Naive thymus-derived CD4-positive, alpha-beta T cell (primary cell): ENCODE measurements at places on chromosomes 12 and 14. TPM values are rescaled to one million over a fixed set of nuclear protein-coding genes. Genes with fewer than 3 reads are reported as not detected.

GRCh38 chr12:33439587-33440011 lies at the start of gene SYT10:
SYT10 (minus strand) TSS chr12:33439819; CDS start chr12:33439522, 297 bp downstream.
- DNase-seq = no peak

Gene GPR68
- 2.3 TPM for total RNA-seq

- no peak for DNase-seq
These were observed 199.1 kb downstream of the SLC5A8 start for GRCh38 chr12:101010896-101011295.

DNA sequence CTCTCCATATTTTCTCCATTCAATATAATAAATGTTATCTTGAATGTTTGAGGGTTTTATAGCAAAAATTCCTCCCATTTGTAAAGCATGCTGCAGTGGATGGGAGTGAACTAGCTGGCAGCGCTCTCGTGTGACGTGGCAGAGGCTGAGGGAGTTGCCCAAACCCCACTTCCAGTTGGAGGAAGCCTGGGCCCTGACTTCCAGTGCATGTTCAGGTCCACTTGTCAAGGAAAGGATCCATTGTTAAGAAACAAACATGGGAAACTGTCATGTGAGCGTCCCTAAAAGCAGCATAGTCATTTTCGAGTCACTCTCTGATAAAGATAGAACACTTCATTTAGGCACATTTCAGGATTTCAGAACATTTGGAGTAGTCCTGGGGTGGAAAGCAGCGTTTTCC lies 116.6 kb downstream of the SLC25A47 start:
- no peak for DNase-seq

- DNase-seq = no peak
These were observed 22.7 kb downstream of the AEBP2 start for GRCh38 chr12:19461999-19462398.

GRCh38 chr14:22872033-22872832 lies 693 bp downstream of the LRP10 start:
- peak; percentile 68 for DNase-seq

DNA sequence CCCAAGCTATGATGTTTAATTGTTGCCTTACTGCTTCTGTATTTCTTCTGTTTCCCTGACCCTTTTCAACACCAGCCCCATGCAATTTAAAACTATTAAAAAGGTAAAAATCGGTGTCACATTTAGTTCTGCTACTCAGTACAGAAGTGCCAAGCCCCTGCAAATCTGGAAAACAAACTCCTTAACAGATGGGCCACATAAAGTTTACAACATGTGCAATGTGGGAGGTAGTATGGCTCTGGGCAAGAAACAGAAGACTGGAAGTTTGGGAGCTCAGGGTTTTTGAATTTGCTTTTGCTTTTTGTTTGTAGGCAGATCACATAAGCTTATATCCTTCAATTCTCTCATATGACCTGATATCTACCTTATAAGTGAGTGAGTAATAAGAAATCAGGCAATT lies 404.0 kb upstream of the ATP2B1 start:
- no peak for DNase-seq

DNA sequence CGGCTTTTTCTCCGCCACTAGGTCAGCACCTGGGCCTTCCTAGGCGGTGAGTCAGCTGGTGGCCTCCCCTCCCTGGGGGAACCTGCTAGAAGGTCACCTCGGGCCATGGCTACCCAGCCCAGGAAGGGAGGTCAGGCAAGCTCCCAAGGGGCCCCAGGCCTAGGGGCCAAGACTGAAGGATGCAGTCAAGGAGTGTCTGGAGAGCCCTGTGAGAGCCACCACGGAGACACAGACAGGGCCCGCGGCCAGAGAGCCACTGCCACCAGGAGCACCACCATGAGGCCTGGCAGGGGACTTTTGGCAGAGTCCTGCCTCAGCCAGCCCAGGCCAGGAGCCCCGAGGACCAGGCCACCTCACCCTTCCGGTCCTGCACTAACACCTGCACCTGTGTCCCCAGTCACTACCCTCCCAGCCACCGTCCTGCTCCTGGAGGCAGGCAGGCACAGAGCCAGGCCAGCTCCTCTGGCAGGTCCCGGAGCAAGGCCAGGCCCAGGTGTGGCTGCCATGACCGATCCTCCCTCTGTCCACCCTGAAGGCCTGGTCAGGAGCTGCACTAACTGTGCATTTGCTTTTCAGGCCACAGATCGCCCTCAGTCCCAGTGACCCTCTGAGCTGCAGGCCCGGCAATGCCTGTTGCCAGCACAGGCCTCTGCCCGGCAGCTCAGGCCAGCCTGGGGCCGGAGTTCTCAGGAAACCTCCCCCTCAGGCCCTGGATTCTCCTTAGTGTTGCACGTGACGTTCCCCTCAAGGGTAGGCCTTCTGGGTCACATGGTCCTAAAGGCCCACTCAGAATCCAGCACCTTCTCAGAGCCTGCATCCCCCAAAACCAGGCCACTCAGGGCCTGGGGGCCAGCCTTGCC lies 6.9 kb downstream of the PHETA1 start:
- no peak for DNase-seq

DNA sequence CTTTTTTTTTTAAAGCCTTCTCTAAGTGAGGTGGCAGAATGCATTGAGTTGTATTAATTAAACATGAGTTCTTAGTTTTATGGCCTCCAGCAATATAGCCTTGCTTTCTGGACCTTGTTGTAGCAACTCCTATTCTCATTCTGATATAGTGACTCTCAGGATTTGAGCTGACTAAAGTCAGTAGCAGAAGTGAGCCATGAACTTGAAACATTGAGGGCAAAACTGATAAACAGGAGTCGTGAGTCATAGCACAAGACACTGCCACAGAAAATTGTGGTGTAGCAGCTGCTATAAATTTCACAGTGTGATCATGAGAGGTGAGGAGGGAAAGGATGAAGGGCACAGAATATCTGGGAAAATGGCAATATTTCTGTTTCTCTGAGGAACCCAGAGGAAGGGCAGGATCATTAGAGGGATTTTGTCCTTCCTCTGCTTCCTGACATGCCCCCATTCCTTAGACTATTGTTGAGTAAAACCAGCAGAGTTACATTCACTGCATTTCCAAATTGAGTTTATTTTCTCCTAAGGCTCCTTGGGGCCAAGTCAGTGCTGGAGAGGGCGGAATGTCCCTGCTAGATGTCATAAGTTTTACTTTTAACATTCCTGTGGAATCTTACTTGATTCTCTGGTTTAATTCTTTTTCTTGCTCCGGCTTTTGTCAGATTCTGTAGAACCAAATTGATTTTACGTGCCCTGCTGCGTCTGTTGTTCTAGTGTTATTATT lies 7.5 kb downstream of the KLRG1 start:
- no peak for DNase-seq

Gene KERA
- not detected for total RNA-seq

Gene KLRK1
- 4.1 TPM for total RNA-seq

- no peak for DNase-seq
These were observed 130.8 kb upstream of the PLEKHG7 start for GRCh38 chr12:92571844-92572543.

GRCh38 chr14:99579903-99580571 lies 24.0 kb downstream of the CCDC85C start:
- DNase-seq = no peak

- DNase-seq = no peak
These were observed 94.9 kb downstream of the SLCO1A2 start for GRCh38 chr12:21239866-21240265.

DNA sequence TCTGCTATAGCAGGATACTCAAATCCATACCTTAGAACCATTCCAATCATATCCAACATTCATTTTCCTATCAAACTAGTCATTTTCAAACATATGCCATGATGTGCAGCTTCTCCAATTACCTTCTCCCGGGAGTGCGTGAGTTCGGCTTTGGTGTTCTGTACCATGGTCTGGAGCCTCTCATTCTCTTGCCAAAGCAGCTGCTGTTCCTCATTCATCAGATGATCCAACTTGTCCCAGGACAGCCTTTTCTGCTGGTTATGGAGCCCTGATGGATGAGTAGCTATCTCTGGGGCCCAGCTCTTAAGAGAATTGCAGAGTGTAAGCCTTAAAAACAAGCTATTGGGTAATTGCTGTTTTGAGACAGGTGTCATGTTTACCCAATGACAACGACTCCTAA lies 71.1 kb upstream of the SAV1 start:
- no peak for DNase-seq

GRCh38 chr12:7157391-7157790 lies 27.2 kb downstream of the CLSTN3 start:
- DNase-seq = no peak

GRCh38 chr14:65991104-65991503 lies 495.1 kb upstream of the CCDC196 start:
- no peak for DNase-seq

DNA sequence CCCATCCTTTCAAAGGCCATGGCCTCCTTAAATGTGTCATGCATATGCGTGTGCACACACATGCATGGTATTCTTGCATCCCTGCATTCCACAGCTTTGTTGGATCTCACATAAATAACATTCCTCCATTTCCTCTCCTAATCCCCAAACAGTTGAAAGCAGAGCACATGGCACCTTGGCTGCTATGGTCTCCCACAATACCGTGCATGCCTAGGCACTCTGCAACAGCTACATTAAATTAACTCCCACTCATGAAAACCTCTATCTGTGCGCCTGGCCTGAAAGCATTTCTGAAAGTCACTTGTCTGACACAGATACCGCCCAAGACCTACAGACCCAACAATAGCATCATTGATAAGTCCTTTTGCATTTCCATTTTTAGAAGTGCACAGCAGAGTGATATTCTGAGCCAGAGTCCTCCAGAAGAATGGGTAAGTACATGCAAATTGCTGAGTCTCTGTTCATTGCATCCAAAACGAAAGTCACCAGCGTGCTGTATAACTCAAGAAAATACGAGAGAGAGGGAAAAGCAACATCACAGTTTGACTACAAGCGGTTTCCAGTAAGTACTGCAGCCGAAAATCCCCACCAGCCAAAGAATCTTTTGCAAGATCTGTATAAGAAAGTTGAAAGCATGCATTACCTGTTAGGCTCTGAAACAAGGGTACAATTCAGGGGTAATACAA lies 436 bp downstream of the ASB2 start:
- no peak for DNase-seq

Gene REM2
- 6.2 TPM for total RNA-seq

- DNase-seq = no peak
These were observed 59.4 kb upstream of the FOXN3 start for GRCh38 chr14:89476354-89476896.

- DNase-seq = no peak
These were observed 31.5 kb downstream of the TMEM132D start for GRCh38 chr12:129871991-129872972.
